ENCODE measurements at places on chromosomes 12 and 14.
A peak's percentile ranks its signal among the peaks of the same experiment; 100 is the strongest.

- DNase-seq: no peak
These were observed 104.1 kb upstream of the PPP4R3A start for GRCh38 chr14:91614187-91614586.

GRCh38 chr14:69528143-69528542, 43.6 kb downstream of the PLEKHD1 start:
- no peak for DNase-seq

- no peak for DNase-seq
These were observed 893.3 kb upstream of the LRFN5 start for GRCh38 chr14:40713387-40713786.

DNA sequence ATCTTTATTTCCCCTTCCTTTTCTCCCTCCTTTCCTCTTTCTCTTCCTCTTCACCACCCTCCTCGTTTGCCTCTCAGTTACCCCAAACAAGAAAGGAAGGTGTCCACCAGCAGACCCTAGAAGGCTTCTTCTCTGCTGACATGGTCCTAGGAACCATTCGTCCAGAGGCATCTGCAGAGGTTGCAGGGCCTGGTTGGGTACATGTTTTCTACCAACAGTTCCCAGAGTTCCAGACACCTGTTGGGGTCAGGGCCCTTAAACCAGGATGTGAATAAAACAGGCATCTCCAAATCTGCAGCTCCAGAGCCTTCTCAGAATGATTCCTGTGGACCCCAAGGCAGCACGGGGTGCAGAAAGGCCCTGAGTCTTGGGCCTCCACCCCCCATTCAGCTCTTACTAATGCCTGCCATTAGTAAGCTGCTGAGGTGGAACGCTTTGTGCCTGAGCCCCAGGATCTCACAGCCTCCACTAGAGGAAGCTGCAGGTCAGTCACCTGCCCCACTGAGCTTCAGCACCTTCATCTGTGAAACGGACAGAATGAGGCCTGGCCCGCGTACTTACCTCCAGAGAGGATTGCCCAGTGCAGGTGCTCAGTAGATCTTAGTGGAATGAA, 130.4 kb downstream of the DICER1 start:
- no peak for DNase-seq

- DNase-seq: peak; percentile 19
These were observed 603 bp upstream of the ENDOU start for GRCh38 chr12:47725893-47726292.

DNA sequence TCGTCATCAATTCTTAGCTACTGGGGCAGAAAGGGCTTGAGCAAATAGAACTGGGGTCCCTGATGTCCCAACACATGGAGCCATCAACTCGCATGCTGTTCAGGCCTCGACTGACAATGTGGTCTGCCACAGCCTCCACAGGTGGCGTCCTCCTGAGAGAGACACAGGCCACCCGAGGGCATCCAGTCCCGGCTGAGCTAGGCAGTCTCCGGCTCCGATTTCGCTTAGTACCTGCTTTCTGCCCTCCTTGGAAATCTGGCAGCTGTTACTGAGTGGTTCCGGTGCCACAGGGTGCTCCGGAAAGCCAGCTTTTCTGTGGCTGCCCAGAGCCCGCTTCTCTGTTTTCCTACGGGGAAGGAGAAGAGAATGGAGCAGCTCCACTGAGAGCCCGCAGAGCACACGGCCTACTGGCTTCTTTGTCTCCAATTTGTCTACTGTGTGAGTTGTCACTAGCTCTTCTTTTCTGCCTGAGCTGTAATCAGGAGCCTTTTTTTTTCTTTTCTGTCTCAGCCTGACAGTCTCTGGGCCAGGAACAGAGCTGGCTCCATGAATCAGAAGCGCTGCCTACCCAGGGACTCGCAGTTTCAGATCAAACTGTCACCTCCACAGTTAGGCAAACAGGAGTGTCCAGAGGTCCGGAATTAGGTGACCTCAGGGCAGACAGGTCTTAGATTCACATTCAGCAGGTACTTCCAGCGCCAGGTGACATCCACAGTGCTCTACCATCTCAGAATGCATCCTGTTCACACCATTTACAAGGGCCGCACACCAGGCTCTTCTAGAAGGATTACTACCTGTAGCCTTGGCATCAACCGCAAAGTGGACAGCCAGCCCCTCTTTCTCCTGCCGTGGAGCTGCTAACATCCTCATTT, 73.3 kb downstream of the MOK start:
- DNase-seq: no peak

DNA sequence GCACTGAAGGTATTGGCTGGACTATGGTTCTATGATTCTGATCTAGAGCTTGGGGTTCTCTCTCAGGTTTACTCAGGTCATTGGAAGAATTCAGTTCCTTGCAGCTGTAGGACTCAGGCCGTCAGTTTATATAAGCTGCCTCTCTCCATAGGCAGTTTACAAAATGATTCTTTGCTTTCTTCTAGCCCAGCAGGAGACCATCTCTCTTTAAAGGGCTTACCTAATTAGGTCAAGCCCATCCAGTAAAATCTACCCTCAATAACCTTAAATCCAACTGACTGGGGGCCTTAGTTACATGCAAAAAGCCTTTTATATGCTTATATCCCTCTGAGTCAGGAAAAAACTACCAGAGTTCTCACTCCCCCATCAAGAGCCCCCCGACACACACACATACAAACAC, 80.5 kb upstream of the GARIN6 start:
- DNase-seq: no peak

DNA sequence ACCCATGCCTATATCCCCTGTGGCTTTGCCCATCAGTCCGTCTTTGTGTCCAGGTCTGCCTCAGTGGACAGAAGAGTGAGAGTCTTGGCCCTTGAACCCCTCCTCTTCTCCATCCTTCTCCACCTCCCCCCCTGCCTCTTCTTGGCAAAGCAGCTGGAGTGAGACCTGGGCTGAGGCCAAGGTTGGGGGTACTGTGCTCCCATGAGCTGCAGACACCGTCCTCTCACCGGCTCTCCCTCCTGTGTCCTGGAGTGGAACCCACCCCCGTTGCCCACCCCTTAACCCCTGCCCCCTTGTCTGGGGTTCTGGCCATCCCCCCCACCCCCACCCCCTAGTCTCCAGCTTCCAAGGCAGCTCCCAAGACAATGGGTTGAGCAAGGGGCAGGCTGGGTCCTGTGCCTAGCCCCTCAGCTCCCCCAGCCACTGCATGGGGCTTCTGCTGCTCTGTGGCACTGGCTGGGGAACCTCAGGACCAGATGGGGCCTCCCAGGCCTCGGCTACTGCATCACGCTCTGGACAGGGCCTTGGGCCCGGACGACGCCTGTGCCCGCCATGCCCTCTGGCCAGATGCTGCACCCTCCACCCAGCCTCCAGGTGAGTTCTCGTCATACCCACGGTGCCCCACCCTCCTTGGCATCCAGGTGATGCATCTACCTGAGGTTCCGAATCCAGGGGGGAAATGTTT, 35.7 kb downstream of the RTL1 start:
- no peak for DNase-seq

DNA sequence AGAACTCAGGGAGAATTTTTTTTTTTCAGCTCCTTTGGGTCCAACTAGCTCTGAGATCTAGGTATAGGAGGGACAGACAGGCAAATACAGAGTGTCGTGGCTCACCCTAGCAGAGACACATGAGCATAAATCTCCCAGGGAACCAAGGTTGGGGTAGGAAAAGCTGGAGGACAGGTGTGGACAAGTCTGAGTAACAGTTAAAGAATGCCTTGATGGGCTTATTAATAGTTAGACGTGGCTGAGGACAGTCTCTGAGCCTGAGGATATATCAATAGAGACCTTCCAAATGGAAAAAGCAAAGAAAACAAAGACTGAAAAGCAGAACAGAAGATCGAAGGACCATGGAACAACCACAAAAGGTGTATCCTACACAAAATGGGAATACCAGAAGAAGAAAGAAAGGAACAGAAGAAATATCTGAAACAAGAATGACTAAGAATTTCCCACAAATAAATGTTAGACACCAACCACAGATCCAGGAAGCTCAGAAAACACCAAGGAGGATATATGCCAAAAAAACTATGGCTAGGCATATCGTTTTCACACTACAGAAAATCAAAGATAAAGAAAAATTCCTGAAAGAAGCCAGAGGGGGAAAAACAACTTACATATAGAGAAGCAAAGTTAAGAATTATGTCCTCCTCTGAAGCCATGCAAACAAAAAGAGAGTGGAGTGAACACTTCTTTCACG, 80.9 kb downstream of the PTPRB start:
- DNase-seq: no peak

GRCh38 chr12:56029666-56030293, 8.9 kb downstream of the IKZF4 start:
- peak; percentile 56 for DNase-seq

DNA sequence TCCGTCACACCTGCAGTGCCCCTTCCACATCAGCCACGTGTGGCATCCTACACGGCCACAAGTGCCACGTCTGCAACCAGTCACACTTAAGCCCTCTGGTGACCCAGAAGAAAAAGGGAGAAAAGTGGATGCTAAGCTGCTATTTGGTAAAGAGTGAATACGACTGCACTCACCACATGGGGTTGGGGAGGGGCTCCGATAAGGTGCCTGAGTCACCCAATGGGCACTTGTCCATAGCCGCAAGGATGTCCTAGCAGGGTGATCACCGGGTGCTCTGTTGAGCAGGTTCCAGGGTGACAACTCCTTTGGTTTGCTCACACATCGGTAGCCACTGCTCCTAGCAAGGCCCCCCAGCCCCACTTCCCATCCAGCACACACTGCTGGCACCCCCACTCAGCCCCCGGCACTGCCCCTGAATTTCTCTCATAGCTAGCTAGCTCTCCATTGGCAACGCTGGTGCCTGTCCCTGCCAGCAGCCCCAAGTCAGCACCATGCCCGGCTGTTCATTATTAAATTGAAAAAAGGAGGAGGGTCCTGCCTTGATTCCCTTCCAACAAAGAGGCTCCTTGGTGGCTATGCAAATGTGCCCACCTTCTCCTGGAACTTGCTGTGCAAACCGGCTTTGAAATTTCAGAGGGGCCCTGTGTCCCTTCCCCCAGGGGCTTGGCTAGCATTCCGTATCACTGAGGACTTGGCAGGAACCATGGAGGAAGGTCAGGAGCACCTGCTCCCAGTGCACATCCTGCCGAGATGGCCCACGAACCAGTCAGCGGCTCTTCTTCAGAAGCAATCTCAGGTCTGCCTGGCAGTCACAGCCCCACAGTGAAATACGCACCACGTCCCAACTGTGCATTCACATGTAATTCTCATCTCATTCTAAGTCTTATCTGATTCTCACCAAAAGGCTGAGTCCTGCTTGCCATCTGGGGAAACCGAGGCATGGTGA, 227.7 kb upstream of the DIO3 start:
- no peak for DNase-seq
